ENCODE measurements at places on chromosomes 1 and 21.

DNA sequence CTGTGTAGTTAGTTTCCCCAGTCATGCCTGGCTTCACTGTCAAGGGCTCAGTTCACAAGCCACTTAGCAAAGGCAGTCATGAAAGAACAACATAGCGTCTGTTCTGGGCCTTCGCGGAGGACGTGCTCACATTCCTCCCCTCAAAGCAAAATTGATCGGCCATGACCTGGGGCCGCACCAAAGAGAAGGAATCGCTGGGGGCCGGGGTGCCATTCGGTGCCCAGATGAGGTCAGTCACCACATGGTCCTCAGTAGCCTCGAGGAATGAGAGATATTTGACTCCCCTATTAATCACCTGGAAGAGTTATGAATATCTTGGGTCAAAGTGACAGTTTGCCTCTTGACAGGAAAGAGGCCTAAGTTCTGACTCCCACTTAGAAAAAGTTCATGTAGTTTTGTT, 251.1 kb upstream of the JUN start:
- no peak for DNase-seq

DNA sequence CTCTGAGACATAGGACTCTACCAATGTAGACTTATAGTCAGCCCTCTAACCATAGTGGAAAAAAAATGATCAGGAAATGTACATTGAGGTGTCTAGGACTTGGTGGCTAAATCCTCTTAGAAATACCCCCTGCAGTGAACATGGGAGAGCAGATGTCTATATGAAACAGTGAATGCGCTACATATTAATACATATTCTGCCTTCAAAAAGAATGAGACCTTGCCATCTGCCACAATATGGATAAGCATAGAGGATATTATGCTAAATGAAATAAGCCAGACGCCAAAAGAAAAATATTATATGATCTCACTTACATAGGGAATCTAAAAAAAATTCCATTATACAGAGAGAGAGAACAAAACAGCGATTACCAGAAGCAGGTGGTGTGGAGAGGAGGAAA, 66.6 kb upstream of the HAO2 start:
- DNase-seq = no peak

GRCh38 chr1:33399375-33399774, 31.5 kb downstream of the PHC2 start:
- no peak for DNase-seq

DNA sequence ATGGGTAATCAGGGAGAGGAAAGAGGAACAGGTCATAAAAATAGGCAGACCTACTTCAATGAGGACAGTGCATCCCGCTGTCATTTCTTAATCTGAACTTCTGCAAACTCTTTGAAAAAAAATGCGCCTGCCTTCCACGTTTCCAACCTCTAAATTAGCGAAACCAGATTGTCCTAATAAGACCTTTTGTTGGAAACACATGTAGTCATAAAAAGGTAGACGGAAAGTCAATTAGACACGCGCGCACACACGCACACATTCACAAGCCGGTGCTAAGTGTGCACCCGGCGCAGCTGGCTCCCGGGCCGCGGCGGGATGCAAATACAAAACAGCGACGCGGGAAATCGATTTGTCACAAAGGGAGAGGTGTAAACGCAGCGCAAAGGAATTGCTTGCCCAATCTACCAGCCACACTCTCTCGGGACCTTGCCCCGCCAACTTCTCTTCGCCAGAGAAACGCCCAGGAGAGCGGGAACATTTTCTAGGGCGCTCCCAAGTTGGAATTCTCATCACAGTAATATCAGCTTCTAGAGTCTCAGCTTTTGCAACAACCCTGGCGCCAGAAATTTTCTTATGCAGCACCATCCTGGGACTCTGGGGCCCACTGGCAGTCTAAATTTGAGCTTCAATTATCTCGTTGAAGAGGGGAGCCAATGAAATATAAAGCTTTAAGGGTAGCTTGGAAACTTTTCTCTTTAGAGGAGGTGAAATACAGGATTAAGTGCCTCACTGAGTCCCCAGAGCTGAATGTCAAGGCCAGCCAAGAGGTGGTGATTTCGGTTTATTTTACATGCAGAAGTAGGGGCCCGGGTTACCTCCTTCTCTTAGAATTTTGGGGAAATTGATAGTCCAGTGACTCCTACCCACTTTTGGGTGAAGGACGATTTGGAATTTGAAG, 4.5 kb downstream of the PRRX1 start:
- no peak for DNase-seq

DNA sequence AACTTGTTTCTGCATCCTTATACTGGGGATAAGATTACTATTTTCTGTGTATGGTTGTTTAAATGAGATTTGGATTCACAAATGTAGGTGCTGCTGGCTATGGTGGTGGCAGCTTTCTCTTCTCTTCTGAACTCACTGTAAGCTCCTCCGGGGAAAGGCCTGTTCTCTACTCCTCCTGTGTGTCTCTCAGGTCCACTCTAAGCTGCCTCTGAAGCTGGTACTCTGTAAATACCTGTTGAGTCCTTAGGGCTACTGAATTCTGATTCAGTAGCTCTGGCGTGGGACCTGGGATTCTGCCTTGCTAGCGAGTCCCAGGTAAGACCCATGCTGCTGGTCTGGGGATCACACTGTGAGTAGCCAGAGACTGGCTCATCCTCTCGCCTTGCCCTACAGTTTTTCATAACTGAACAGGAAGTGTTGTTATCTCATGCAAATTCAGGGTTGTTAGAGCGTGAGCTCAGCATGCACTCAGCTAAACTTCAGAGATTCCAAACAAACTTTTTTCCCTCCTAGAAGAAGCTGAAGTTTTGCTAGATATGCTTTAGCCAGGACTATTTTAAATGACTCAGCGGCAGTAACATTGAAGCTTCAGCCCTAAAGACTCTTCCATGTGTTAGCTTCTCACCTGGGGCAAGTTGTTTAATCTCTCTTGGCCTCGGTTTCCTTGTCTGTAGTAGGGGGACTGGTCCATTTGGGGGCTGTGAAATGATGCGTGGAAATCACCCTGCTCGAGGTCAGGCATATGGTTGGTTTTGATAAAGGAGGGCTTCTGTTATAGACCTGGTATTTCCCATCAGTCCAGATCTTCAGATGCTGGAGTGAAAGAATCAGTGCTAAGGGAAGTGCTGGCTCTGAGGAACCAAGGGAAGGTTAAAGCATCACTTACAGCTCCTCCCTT, 271.5 kb upstream of the TMEM51 start:
- DNase-seq = no peak

- DNase-seq = no peak
These were observed 40.2 kb downstream of the LGR6 start for GRCh38 chr1:202233804-202234203.

DNA sequence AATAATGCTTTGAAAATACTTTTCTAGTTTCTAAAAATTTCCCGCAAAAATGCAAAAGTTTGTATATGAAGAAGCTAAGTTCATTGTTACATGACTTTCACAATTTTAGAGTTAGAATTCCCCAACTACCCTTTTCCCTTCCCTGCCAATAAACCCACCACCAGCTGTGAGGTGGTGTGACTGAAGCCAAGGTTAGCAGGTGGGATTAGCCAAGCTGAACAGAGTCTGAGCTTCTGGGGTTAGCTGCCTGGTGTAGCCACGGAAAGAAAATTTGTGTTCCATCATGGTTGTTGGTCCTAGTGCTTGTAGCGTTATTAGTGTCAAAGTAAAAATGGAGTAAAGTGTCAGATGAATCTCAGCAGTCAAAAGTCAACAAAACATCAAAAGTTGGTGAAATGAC, 110.9 kb downstream of the ASTN1 start:
- DNase-seq = no peak

GRCh38 chr1:157176591-157177121, 38.5 kb upstream of the ETV3 start:
- no peak for DNase-seq

DNA sequence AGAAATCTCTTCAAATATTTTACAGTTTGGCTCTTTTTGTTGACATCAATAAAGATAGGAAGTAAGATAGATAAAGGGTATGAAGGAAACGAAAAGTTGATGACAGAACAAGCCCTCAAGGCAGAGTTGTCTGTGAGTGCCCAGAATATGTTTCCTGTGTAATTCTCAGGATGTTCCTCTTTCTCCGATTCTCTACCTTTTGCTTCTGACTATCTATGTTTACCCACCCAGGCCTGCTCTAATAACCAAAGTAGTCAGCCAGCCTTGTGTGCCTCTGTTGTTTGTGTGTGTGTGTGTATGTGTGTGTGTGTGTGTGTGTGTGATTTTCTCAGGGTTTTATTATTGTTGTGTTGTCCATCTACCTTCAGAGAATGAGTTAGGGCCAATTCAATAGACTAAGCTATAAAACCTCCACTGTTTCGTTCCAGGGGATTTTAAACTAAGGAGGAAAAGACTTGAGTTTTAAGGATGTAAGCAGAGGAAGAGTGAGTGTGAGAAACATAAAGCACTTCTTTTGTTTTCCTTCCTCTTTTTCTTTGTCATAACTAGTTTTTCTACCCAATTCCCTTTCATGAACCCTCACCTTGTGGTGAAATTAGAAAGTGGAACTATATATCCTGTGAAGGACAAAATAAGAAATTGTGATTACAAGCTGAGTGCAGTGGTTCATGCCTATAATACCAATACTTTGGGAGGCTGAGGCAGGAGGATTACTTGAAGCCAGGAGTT, 627.4 kb upstream of the NR5A2 start:
- DNase-seq = no peak

DNA sequence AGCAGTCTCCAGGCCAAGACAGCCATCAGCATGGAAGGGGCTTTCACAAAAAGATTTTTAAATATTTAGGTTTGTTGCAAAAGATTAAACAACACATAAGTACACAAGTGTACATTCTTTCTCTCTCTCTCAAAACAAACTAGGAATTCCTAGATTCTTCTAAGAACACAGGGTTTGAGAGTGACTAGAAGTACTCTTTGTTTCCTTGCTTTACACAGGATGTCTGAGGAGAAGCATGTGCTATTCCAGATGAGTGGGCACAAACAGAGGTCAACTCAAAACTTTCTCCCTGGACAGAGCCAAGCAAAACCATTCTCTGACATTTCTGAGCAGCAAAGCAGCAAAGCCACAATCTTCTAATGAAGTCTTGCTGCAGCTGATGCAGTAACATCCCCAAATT, 210.6 kb upstream of the HOOK1 start:
- no peak for DNase-seq

GRCh38 chr1:155125946-155126555, 1.6 kb upstream of the EFNA1 start:
- no peak for DNase-seq

DNA sequence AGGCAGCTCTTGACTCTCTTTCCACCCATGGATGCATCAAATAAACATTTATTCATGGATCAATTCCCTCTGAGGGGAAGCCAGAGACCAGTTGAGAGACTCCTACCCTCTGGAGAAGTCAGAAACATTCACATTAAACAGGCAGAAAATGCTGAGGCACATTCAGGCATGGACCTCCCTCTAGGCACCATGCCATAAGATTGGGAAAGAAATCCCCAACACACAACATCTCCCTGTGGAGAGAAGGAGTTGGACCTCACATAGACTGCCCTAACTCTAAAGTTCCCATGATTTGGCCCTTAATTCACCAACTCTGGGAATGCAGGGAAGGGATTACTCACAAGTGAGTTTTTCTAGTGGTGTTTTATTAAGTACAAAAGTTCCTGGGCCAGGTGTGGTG, 415.3 kb upstream of the C1orf87 start:
- DNase-seq = no peak

- DNase-seq = no peak
These were observed 14.4 kb downstream of the MYOC start for GRCh38 chr1:171637928-171638576.

GRCh38 chr1:211257826-211258225, 1.3 kb upstream of the RCOR3 start:
- DNase-seq = no peak

DNA sequence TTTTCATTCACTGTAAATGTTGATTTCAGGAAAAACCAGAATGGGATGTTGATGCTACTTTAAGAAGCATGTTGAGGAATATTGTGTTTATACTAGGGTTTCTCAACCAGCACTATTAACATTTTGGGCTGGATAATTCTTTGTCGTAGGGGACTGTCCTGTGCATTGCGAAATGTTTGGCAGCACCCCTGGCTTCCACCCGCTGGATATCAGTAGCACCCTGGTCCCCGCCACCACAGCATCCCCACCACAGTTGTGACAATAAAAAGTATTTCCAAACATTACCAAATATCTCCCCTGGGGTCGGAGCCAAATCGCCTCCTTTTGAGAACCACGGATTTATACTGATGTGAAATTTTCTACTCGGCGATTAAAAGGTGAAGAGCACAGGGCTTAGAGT, 41.9 kb downstream of the BTG3 start:
- no peak for DNase-seq

DNA sequence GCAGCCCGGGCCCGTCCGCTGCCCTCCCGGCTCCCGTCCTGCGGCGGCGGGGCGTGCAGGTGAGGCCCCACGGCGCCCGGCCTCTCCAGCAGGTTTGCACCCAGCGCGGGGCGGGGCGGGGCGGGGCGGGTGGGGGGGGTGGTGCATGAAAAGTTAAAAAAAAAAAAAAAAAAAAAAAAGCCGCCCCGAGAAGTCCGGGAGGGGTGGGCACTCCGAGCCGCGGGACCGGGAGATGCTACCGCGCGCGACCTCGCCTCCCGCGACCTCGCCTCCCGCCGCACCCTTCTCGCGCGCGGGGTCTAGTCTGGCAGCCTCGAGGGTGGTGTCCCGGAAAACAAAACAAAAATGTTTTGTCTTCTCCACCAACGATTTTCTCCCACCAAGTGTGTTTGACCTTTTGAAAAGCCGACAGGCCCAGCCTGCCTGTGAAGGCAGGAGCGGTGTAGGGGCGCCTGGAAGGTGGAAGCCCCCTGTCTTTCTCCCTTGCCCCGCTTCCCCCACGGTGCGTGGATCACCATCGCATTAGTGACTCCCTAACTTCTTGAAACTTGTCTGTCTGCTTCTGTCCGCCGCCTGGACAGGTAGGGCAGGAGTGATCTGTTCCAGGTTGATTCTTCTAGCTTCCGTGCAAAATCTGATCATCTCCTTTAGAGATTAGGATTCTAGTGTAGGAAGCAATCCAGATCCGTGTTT, 569 bp downstream of the RCAN3 start:
- DNase-seq = no peak

GRCh38 chr1:8429549-8430110, 111.7 kb downstream of the SLC45A1 start:
- DNase-seq = no peak

DNA sequence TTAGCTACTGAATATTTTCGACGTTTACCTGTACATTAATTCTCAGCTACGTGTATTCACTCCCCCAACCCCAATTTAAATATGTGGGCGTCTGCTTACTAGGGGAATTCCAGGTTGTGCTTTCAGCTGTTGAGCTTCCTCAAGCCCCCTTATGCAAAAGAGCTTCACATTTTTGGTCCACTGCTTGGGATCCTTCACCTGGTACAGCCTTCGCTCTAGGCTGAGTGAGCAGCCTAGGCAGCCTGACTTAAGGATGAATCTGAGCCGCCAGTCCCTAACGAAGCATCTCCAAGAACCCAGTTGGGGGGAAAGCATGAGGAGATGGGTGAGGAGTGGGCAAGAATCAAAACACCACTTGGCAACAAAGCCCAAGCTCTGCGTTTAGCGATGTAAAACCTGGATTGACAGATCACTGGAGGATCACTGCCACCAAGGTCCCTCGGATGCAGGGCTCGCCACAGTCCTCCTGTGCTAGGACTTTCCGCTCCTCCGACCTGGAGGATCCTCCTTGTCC, 674 bp downstream of the BCL10 start:
- no peak for DNase-seq

GRCh38 chr1:217495249-217495648, 135.6 kb downstream of the GPATCH2 start:
- DNase-seq = no peak

GRCh38 chr21:46346296-46347202, 22.6 kb downstream of the PCNT start:
- DNase-seq = no peak

GRCh38 chr1:39850606-39851216, 32.6 kb downstream of the TRIT1 start:
- DNase-seq = no peak

GRCh38 chr21:41067709-41068108, 100.3 kb upstream of the BACE2 start:
- DNase-seq = no peak
